ENCODE measurements at places on chromosomes 4 and X. TPM values are rescaled to one million over a fixed set of nuclear protein-coding genes. Genes with fewer than 3 reads are reported as not detected.

The RLIM gene
- total RNA-seq, result 35.5 TPM

The XPNPEP2 gene
- 0.32 TPM for total RNA-seq

The GPRASP1 gene
- 5.6 TPM for total RNA-seq

The SH2D1A gene
- 1.9 TPM for total RNA-seq

The MECP2 gene
- total RNA-seq, result 51.0 TPM

The HGFAC gene
- 1.3 TPM for total RNA-seq

The SGMS2 gene
- 1.6 TPM for total RNA-seq

DNA sequence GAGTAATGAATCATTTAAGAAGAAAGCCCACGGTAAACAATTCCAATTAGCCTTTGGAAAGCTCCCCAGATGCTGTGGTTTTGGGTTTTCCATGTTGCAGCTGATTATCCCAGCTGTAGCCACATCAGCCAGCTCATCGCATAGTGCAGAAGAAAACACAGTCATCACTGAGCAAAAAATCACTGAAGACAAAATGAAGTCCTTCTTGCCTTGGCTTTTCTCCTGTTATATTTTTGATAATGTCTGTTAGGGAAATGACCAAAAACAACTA lies 193.0 kb upstream of the C1QTNF7 start:
- H3K27ac ChIP-seq, result no peak overlapping the region
- peaks cover 18% of the 10 kb centered on the region for H3K4me1 ChIP-seq
- no peaks in the 10 kb centered on the region for H3K36me3 ChIP-seq

DNA sequence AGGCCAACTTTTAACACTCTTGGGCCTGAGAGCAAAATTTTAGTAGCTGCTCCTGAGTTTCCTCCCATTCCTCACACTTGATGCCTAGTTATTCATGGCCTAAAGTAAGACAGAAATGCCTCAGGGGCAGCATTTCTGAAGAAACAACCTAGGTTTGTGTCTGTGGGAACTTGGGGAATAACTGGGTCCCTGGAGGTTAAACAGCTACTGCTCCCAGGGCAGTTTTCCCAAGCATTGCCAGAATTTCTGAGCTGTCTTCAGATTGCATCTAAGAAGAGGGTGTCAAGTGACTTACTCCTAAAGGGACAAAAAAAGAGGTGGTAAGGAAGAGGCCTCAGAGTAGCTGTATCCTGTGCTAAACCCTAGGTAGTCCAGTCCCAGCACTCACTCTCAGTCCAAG lies 130.8 kb upstream of the ACSL4 start:
- H3K27ac ChIP-seq, result peak overlapping the region; percentile 4
- no peaks in the 10 kb centered on the region for H3K36me3 ChIP-seq
- DNase-seq, result no peak
- no peak overlapping the region for H3K4me3 ChIP-seq
- peaks cover 8% of the 10 kb centered on the region for H3K27me3 ChIP-seq
- H3K4me1 ChIP-seq, result no peaks in the 10 kb centered on the region

DNA sequence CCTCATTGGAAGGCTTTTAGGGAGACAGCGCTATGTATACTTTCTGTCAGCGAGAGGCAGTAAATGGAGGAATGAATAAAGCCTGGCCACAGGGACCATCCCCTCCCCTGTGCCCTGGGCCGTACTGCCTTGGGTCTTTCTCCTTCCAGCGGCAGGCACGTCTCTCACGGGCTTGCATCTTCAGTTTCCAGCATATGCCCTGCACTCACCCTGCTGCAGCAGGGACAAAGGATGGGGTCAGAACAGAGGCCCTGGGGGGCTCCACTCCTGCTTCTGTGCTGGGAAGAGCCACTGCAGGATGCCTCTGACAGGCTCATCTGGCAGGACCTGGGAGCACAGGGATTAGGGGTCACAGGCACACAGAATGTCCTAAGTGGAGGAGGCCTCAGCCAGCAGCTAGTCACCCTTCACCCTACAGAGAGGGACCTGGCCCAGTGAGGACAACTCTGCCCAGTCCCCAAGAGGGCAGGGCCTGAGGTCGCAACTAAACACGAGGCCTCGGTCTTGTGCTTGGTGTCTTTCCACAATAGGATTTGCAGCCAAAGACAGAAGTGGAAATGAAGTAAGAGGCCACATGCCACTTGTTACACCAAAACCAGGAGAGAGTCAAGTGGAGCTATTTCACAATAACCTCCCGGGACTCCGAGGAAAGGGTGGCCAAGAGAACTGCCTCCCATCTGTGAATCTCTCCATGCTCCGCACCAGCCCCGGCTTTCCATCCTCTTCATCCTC lies 150.8 kb downstream of the AFAP1 start:
- no peak overlapping the region for H3K4me3 ChIP-seq
- H3K27me3 ChIP-seq, result no peaks in the 10 kb centered on the region
- peaks cover 14% of the 10 kb centered on the region for H3K4me1 ChIP-seq

DNA sequence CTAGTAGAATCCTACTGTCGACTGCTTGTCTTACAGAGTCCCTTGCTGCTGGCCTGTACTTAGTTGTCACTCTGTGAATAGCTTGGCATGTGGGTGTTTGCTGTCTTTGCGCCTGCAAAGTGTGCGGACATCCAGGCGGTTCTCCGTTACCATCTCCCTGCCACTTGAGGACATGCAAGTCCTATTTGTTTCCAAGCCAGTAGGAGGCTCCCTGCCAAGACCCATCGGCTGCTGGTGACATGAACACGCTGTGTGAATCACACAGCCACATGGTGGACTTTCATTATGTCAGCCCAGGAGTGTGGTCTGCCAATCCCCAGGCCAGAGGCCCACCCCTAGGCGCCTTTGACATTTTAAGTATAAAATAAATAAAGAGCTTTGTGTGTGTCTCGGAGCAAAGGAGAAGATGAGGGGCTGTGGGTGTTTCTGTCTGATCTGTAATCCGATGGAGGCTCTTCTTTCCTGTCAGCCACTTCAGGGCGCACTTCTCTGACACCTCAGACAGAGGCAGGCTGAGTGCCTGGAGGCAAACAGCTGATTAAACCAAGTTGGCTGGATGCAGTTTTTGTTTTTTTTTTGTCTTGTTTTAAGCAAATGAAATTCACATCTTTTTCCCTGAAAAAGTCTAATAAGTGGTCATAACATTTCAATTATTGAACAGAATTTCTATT lies 51.5 kb downstream of the ALPK1 start:
- no peaks in the 10 kb centered on the region for H3K36me3 ChIP-seq
- H3K4me3 ChIP-seq, result peak overlapping the region; percentile 9
- H3K27me3 ChIP-seq, result peaks cover 5% of the 10 kb centered on the region
- H3K27ac ChIP-seq, result no peak overlapping the region

GRCh38 chrX:119041175-119041574 lies 31.6 kb upstream of the CT47C1 start:
- H3K27me3 ChIP-seq, result no peaks in the 10 kb centered on the region
- no peak for DNase-seq
- no peak overlapping the region for H3K27ac ChIP-seq
- no peaks in the 10 kb centered on the region for H3K36me3 ChIP-seq

GRCh38 chr4:125303821-125304220 lies 10.9 kb upstream of the FAT4 start:
- no peaks in the 10 kb centered on the region for H3K27me3 ChIP-seq
- H3K27ac ChIP-seq, result no peak overlapping the region
- H3K36me3 ChIP-seq, result no peaks in the 10 kb centered on the region

GRCh38 chr4:123361195-123361861 lies 35.3 kb upstream of the SPRY1 start:
- peaks cover 34% of the 10 kb centered on the region for H3K4me1 ChIP-seq
- no peak for DNase-seq
- peaks cover 3% of the 10 kb centered on the region for H3K36me3 ChIP-seq
- no peak overlapping the region for H3K4me3 ChIP-seq
- H3K27me3 ChIP-seq, result no peaks in the 10 kb centered on the region
- no peak overlapping the region for H3K27ac ChIP-seq

DNA sequence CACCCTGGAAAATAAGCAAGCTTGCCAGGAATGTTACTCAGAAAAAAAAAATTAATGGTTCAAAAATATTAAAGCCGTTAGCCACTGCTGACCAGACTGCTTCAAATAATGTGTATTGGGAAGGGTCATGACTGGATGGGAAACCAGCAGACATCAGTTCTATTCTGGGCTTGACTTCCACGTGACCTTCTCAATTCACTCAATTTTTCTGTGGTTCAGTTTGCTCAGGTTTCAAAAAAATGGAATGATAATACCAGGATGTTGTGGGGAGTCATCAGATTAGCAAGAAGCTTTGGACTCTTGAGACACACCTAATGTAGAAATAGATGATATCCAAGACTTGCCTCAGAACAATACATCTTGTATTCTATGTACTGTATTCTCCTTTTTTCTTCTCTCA lies 541.9 kb upstream of the BOD1L1 start:
- DNase-seq, result no peak
- H3K27me3 ChIP-seq, result no peaks in the 10 kb centered on the region
- no peak overlapping the region for H3K27ac ChIP-seq
- H3K36me3 ChIP-seq, result no peaks in the 10 kb centered on the region
- no peaks in the 10 kb centered on the region for H3K4me1 ChIP-seq

- DNase-seq, result peak; percentile 59
- peaks cover 24% of the 10 kb centered on the region for H3K4me1 ChIP-seq
- no peaks in the 10 kb centered on the region for H3K36me3 ChIP-seq
- H3K27me3 ChIP-seq, result peaks cover 9% of the 10 kb centered on the region
These were observed at the start of gene FGF2 for GRCh38 chr4:122826553-122827257. Gene FGF2 (plus strand): TSS chr4:122826831. CDS start chr4:122827175, 344 bp downstream.

GRCh38 chr4:16161851-16162408 lies 64.3 kb downstream of the TAPT1 start:
- DNase-seq, result no peak
- H3K4me1 ChIP-seq, result peaks cover 12% of the 10 kb centered on the region
- no peaks in the 10 kb centered on the region for H3K27me3 ChIP-seq
- H3K4me3 ChIP-seq, result no peak overlapping the region
- H3K27ac ChIP-seq, result no peak overlapping the region

GRCh38 chr4:41432881-41433280 lies 105.1 kb upstream of the LIMCH1 start:
- peaks cover 64% of the 10 kb centered on the region for H3K4me1 ChIP-seq
- no peaks in the 10 kb centered on the region for H3K36me3 ChIP-seq
- no peak for DNase-seq
- H3K4me3 ChIP-seq, result peak overlapping the region; percentile 4
- H3K27ac ChIP-seq, result peak overlapping the region; percentile 29
- H3K27me3 ChIP-seq, result no peaks in the 10 kb centered on the region

- H3K27me3 ChIP-seq, result peaks cover 44% of the 10 kb centered on the region
- no peak overlapping the region for H3K27ac ChIP-seq
- no peaks in the 10 kb centered on the region for H3K4me1 ChIP-seq
- H3K4me3 ChIP-seq, result no peak overlapping the region
These were observed 39.2 kb downstream of the FGFRL1 start for GRCh38 chr4:1050486-1051213.

Data from neural crest cell (in vitro differentiated cells).